Fibroblast of upper back skin (primary cell): ENCODE measurements at places on chromosomes 12 and 14.

- peak; percentile 37 for DNase-seq
Measured at GRCh38 chr12:119857041-119857591, 20.0 kb downstream of the CIT start.

- peak; percentile 54 for DNase-seq
Measured at GRCh38 chr14:33768458-33768830, 182.4 kb downstream of the EGLN3 start.

- no peak for DNase-seq
Measured at GRCh38 chr12:38669530-38669929, 235.9 kb downstream of the CPNE8 start.

GRCh38 chr14:46250113-46250703, 401.4 kb downstream of the RPL10L start:
- peak; percentile 6 for DNase-seq

DNA sequence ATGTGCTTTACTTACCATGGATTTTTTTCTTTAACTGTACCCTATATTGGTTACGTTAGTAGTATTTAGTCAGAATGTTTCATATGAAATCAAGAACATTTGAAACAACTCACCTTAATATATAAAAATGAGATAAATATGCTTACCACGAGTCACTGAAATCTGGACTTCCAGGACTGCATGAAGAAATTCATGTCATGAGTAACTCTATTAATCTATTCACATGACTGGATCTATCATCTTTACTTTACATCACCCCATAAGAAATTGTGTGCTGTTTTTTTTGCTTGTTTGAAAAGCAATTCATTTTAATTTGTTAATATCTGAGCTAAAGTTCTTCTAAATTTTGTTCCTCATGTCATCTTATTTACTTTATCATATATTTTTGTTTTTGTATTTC, 5.2 kb downstream of the EPYC start:
- DNase-seq = peak; percentile 41
